ENCODE measurements at places on chromosomes 1 and 21. TPM values are rescaled to one million over a fixed set of nuclear protein-coding genes. Genes with fewer than 3 reads are reported as not detected.

DNA sequence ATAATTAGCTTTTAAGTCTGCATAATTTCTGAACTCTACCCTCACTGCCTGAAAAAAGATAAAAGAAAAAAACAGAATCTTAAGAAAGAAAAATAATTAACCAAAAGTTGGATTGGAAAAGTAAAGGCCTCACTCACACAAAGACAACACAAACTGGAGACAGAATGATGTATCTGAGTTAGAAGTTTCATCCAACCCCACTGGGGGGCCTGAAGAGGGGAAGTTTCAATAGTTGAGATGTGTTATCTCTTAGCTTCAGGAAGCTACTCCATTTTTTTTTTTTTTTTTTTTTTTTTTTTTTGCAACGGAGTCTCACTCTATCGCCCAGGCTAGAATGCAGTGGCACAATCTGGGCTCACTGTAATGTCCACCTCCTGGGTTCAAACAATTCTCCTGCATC, 19.9 kb downstream of the SYDE2 start:
- DNase-seq, result no peak

GRCh38 chr1:89735479-89735878, 85.4 kb upstream of the LRRC8D start:
- no peak for DNase-seq

DNA sequence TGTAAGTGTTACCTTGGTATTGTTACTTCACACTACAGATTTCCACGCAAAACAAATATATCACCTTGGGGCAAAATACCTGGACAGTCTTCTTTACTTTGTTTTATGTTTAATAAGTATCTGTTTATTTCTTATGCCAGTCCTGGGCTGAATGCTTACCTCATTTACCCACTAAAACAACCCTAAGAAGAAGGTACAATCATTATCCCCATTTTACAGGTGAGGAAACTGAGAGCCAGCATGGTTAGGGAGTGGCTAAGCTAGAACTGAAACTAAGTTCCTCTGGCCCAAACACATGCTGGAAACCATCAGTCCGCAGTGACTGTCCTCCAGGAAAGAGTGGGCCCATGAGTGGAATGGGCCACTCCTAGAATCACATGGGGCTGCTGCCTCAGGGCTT, 13.0 kb upstream of the GUCA2B start:
- no peak for DNase-seq

DNA sequence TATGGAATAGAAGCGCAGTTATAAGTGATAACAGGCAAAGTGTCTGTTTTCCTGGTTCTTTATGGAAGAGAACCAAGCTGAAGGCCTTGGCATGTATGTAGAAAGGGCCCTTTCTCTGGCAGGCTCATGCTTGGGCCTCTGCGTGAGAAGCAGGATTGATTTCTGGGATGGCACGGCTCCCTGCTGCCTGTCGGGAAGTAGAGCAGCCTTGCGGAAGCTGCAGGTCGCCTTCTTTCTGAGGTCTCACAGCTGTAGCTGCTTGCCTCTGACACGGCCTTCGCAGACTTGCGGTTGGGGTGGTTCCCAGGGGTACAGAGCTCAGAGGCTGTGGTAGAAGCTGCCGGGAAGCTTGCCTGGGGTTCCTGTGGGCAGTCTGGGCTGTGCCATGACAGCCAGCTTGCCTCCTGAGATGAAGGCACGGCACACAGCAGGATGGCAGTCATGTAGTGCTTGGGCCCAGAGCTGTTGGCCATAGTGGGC, 39.4 kb downstream of the TRAPPC10 start:
- no peak for DNase-seq

LYPLAL1 gene
- total RNA-seq, result 24.7 TPM

SPATA21 gene
- not detected for total RNA-seq

SAMD11 gene
- total RNA-seq, result 232 TPM

SMYD2 gene
- total RNA-seq, result 77.1 TPM

RAB3B gene
- 20.6 TPM for total RNA-seq

DNM3 gene
- total RNA-seq, result 1.7 TPM
